NB4 (cell line): ENCODE measurements at places on chromosomes 6 and 20.

GRCh38 chr6:6858533-6858982, 249.2 kb upstream of the RREB1 start:
- peak; percentile 88 for DNase-seq

GRCh38 chr6:45786355-45786781, 229.3 kb downstream of the CLIC5 start:
- no peak for DNase-seq

DNA sequence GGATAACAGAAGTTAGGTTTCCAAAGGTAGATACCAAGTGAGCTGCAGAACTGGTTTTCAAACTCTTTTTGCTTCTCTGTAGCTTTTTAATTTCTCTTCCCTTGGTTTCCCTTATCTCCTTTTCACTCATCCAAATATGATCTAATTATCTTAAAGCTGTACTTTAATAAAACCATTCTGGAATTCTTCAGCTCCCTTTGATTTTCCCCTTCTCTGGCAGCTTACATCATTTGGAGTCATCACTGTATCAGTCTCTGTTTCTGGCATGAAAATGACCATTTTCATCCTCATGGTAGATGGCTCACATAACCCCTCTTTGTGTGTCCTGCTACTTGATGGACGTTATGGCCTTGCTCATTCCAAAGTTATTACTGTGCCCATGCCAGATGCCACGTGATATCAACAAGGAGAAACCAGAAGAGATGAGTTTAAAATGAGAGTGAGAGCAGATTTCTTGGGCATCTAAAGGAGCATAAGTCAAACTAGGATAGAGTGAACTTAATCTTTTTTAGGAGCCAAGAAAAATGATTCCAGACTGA, 620.2 kb downstream of the QKI start:
- DNase-seq = no peak

- peak; percentile 60 for DNase-seq
Observed at GRCh38 chr20:46549188-46549972, 1.1 kb downstream of the OCSTAMP start.

DNA sequence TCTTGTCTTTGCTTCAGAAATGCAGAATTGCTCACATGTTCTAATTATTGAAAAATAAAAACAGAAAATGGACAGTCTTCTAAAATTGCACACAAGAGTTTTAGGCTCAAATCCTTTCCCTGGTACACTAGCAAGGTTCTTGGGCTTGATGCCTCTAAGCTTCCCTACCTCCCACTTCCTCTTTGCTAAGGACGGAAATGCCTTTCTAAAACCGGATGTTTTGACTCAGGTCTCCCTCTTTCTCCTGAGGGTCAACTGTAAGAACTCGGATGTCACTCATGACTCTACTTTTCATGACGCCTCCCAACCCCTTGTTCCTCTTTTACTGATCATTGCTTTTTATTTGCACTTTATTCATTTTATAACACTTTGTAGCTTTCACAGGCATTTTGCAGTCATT, 613.5 kb downstream of the C6orf118 start:
- peak; percentile 74 for DNase-seq

DNA sequence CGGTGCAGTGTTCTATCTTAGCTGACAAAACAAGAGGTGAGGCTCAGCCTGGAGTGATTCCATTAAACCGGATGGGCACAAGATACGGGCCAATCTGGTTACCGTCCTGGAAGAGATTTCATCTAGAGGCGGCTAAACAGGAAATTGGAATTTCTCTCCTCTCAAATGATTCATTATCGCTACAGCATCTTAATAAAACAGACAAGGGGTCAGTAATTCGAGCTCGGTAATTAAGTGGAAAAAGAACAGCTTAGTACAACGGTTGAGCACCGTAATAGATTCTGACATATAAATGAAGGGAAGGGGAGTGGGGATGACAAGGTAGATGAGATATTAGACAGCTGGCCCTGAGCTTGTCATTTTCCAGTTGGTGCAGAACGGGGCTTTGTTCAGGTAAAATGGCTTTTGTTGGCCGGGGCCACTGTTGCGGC, 137.2 kb downstream of the EDN3 start:
- no peak for DNase-seq
